Activated CD4-positive, alpha-beta T cell treated with anti-CD3 and anti-CD28 coated beads, Interleukin-2, amount 50 U/mL, for 4 hours (primary cell): ENCODE measurements at places on chromosomes 6 and 20.

- DNase-seq = no peak
These were observed 145.0 kb upstream of the SOX4 start for GRCh38 chr6:21448485-21449109.

DNA sequence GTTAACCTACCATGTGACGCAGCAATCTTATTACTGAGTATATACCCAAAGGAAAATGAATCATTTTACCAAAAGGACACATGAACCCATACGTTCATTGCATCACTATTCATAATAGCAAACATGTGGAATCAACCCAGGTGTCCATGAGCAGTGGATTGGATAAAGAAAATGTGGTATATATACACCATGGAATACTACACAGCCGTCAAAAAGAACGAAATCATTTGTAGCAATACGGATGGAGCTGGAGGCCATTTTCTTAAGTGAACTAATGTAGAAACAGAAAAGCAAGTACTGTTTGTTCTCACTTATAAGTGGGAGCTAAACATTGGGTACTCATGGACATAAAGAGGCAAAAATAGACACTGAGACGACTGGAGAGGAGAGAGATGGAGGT is 44.2 kb downstream of the TBPL1 start:
- no peak for DNase-seq

DNA sequence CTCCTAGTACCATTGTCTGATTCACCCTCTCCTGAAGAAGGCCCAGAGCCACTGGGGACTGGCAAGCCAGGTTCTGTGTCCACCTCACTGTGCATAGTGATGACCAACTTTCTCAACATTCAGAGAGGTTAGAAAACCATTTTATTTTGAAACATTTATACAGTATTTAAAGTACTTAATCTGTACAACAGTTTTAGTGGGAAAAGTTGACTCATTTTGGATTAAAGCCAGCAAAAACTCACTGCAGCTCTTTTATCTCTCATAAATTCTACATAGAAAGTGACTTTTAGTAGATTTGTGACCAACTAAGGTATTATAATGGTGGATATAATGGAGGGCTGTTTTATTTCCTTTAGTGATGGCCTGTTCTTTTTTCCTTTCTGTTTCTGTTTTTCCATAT is 9.7 kb downstream of the TULP4 start:
- no peak for DNase-seq

DNA sequence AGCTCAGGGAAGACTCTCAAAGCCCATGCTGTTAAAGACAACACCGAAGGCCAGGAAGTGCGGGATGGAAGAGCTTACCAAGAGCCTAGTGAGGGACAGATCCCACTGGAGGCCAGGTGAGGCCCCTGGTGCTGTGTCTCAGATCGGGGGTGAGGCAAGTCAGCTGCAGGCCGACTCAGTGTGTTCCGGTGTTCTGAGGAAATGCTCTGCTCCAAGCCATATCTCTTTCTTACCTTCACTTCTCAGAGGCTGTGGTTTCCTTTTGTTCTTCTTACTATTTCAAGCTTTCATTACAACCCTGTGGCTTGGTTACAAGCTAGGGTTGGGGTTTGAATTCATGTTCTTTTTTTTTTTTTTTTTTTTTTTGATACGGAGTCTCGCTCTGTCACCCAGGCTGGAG is 114.3 kb upstream of the ZFP64 start:
- DNase-seq = peak; percentile 23

- DNase-seq = no peak
These were observed 101.8 kb upstream of the TCF21 start for GRCh38 chr6:133787122-133787521.

DNA sequence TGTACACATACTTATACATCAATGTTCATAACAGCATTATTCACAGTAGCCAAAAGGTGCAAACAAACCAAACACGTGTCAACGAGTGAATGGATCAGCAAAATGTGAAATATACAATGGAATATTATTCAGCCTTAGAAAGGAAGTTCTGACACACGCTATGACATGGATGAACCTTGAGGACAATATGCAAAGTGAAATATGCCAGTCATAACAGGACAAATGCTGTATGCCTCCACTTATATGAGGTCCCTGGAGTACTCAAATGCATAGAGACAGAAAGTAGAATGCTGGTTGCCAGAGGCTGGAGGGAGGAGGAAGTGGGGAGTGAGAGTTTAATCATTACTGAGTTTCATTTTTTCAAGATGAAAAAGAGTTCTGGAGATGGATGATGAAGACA is 37.8 kb upstream of the IGF2R start:
- no peak for DNase-seq

GRCh38 chr20:51434580-51435247 is 107.8 kb downstream of the NFATC2 start:
- no peak for DNase-seq

DNA sequence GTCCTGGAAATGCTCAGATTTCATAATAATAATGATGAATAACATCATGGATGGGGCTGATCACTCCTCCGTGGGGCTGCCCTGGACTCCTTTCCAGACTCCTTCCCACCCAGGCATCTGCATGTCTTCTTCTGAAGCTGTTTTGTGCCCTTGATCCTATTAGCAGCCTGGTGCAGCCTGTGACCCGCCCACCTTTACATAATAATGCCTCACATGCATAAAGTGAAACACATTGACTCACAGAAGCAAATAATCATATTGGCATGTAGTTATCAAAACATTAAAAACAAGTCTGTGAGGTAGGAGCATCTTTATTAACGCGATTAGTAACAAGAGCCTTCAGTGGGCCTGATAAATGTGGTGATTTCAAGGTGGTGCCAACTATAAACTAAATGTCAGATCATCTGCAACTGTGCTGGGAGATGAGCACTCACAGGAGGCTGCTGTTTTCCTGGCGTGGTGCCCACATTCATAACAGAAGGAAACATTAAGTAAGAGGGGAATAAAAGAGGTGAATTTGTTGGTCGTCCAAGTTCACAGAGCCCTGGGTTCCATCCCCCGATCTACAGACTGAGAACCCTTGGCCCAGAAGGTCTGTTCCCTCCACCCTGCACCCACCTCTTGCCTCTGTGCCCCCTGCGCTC is 344.7 kb downstream of the CDH4 start:
- DNase-seq = no peak

DNA sequence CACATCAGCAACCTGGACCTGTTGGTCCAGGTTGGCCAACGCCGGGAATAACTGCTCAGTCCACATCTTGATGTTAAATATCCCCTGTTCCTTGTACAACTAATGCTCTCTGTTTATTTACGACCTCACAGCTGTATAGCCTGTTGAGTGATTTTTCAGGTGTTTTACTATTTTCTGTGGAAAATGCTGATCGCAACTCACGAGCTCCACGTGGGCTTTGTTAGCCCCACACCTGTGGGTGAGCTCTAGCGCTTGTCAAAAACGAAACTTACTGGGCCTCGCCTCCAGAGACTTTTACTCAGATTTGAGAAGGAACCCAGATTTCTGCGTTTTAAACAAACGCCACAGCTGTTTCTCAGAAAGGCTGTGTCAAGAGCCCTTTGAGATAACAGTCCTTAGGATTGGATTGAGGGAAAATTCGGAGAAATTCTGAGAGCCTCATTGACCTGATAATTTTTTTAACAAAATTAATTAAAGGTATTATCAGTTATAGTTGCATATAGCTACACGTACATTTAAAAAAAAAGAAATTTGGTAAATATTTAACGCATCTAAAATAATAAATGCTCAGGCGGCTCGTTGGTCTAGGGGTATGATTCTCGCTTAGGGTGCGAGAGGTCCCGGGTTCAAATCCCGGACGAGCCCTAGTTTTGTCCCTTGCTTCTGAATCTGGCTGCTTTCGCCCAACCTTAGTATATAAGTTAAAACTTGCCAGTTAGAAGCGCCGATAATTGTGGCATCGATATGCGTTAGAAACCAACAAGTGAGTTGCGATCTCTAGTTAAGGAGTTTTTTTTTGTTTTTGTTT is 16.7 kb downstream of the HMGN4 start:
- peak; percentile 61 for DNase-seq

- DNase-seq = no peak
These were observed 3.0 kb upstream of the NANP start for GRCh38 chr20:25626779-25627178.

DNA sequence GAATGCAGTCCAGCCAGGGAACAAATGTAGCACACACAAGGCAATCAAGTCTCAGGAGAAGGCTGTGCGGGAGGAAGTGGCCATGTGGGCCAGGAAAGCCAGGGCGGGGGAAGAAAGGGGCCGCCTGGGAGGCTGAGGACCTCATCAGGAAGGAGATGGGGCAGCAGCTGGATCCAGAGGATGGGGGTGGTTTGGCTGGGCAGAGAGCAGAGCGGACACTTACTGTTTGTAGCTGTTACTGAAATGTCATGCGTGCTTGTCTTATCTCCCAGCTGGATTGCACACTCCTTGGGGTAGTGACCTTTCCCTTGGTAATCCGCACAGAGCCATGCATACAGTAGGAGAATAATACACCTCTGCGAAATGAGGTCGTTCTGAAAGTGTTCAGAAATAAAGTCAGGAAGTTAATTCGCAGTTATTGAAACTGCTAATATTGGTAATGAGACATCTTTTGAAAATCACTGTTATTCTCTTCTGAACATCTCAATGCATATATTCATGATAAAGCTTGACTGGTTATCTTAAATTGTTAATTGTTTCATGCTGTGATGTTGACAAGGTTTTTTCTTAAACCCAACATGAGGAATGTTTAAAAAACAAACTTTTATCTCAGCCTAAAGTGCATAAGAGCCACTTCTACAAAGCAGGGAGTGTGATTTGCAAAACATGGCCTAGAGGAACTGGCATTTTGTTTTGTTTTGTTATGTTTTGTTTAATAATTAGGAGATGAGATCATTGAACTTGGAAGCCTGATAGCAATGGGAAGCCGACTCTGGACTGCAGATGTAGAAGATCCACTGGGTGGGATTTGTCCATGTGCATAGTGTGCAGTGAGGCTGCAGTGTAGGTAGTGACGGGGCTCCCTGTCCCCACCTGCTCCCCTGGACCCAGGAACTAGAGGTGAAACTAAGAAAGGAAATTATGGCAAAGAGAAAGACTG is 18.0 kb upstream of the MAP3K4 start:
- no peak for DNase-seq

GRCh38 chr6:141956868-141957267 is 175.9 kb upstream of the GJE1 start:
- no peak for DNase-seq

- DNase-seq = no peak
These were observed 175.7 kb upstream of the SNX9 start for GRCh38 chr6:157647261-157647915.

DNA sequence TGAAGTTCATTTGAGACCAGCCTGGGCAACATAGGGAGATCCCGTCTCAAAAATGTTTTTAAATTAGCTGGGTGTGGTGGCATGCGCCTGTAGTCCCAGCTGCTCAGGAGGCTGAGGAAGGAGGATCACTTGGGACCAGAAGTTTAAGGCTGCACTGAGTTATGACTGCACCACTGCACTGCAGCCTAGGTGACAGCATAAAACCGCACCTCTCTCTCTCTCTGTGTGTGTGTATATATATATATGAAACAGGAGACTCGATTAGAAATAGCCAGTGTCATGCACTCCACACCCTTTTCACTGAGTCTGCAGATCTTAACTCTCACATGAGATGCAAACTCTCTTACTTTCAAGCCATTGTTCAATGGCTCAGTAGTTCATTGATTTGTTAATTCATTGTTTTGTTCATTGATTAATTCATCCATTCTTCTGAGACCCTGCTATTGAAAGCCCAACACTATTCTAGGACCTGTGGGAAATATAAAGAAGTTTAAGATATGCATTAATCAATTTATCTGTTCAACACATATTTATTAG is 52.4 kb upstream of the MRPS10 start:
- DNase-seq = no peak

- no peak for DNase-seq
These were observed 451.7 kb downstream of the GRIK2 start for GRCh38 chr6:101845172-101845571.

- DNase-seq = no peak
These were observed 253.4 kb downstream of the PRL start for GRCh38 chr6:22043284-22043962.

- DNase-seq = no peak
These were observed 1.2 kb downstream of the PTPRA start for GRCh38 chr20:2874456-2874855.

GRCh38 chr6:16331384-16332174 is 93.2 kb downstream of the GMPR start:
- DNase-seq = peak; percentile 51

DNA sequence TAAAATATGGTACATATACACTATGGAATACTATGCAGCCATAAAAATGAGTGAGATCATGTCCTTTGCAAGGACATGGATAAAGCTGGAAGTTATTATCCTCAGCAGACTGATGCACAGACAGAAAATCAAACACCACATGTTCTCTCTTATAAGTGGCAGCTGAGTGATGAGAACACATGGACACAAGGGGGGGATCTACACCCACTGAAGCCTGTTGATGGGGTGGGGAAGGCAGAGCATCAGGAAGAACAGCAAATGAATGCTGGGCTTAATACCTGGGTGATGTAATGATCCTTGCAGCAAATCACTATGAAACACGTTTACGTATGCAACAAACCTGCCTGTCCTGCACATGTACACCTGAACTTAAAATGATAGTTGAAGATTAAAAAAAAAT is 71.3 kb downstream of the MANEA start:
- DNase-seq = no peak

DNA sequence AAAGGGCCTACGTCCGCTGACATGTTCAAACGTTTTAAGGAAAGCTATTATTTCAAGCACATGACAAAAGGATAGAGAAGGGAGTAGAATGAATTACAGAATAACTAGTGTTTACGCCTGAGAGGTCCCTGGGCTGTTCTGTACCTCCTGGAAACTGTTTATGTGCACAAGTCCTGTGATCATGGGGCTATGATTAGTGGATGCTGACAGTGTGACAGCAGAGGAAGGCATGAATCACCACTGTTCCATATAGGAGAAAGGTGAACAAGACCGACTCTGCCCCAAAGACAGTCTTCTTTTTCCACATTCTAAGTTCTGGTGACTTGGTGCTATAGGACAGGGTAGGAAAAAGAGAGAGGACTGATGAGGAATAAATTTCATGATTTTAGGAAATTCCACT is 249.2 kb upstream of the PRDM1 start:
- DNase-seq = no peak

DNA sequence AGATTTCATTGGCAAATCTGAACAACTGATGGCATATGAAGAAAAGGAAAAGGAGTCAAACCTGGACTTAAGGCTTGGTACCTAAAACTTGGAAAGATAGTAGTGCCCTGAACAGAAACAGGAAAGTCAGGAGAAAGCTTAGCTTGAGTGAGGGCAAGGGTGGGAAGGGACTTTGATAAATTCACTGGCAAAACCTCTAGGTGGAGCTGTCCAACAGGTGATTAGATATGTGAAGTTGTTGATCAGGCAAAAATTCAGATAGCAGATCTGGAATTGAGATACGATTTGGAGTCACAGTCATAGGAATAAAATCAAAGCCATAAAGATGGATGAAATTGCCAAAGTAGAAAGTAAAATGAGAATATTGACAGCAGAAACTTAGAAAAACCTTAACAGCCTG is 16.1 kb upstream of the ZNF292 start:
- peak; percentile 4 for DNase-seq

DNA sequence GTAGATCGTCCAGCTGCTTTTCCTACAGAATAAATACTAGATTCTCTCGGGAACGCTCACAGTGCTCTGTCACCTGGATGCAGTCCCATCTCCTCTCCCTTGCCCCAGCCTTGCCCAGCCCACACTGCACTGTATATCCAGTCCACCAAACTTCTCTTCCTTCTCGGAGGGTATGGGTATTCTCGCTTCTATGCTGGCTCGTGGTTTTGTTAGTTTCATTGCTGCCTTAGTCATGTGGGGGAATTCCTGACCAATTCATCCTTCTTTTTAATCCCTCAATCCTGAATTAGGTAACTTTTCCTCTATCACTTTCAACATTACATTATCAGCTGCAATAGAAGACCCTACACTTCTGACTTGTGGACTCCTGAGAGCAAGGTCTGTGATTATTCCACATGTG is 252.4 kb downstream of the GMDS start:
- DNase-seq = no peak
